ENCODE measurements at places on chromosomes 2 and 18. TPM values are rescaled to one million over a fixed set of nuclear protein-coding genes. Genes with fewer than 3 reads are reported as not detected.
A peak's percentile ranks its signal among the peaks of the same experiment; 100 is the strongest.

DNA sequence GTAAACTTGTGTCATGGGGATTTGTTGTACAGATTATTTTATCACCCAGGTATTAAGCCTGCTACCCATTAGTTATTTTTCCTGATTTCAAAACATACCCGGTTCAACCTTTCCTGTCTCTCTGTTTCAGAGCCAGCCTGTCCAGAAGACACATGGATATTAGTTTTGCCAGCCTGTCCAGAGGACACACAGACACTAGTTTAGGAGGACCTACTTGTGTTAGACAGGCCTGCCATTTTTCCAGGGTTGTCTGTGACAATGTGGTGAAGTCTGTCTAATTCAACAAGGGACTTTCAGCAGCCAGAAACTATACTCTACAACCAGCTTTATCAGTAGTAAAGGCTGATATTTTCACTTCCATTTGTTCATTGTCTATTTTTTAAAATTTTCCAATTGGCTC lies 56.1 kb upstream of the DCC start:
- DNase-seq = no peak
- H3K4me1 ChIP-seq = no peaks in the 10 kb centered on the region
- no peaks in the 10 kb centered on the region for H3K36me3 ChIP-seq
- no peak overlapping the region for H3K27ac ChIP-seq

GRCh38 chr2:233178994-233179847 lies 72.3 kb upstream of the ATG16L1 start:
- H3K4me3 ChIP-seq = no peak overlapping the region
- DNase-seq = no peak
- H3K36me3 ChIP-seq = peaks cover 38% of the 10 kb centered on the region
- H3K27ac ChIP-seq = peak overlapping the region; percentile 44
- H3K4me1 ChIP-seq = no peaks in the 10 kb centered on the region

GRCh38 chr2:96783388-96783787 lies 22.7 kb downstream of the CNNM4 start:
- DNase-seq = no peak
- H3K4me3 ChIP-seq = no peak overlapping the region
- no peak overlapping the region for H3K27ac ChIP-seq

DNA sequence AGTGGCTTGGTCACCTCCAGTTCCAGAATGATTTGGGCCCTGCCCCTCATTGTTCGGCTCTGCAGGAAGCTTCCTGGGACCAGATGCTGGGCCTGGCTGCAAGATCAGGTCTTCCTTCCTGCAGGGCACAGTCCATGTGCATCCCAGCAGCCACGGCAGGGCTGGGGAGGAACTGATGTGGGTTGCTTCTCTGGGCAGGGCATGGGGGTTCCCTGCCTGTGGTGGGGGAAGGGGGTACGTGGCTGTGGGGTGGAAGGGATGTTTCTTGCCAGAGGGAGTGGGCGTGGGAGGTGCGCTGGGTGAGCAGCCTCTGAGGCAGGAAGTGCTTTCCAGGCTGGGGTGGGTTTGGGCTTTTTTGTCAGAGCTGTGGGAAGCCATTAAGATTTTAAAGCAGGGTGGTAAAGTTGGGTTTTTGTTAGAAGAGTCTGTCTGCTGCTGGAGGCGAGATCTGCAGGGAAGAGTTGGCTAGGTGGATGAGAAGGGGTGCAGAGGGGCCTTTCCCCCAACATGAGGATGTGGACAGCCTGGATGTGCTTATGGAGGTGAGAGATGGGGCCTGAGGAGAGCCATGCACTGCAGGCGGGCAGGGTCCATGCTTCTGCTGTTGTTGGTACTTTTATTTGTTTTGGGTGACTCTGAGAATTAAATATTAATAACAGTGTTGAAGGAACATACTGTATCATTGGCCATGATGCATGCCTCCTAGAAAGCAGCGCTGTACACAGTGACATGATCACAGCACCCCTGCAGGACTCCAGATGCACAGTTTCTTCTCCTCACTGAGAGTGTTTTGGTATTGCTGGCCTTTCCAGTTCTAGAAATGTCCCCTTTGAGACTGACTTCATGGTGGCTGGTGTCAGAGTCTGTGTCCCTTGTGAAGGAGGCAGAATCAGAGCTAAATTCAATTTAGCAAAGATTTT lies 45.3 kb downstream of the DGKD start:
- peak overlapping the region; percentile 10 for H3K4me3 ChIP-seq
- peaks cover 60% of the 10 kb centered on the region for H3K4me1 ChIP-seq
- H3K27me3 ChIP-seq = no peaks in the 10 kb centered on the region
- H3K27ac ChIP-seq = peak overlapping the region; percentile 81

- H3K27me3 ChIP-seq = no peaks in the 10 kb centered on the region
- H3K4me1 ChIP-seq = no peaks in the 10 kb centered on the region
- no peak for DNase-seq
- H3K4me3 ChIP-seq = no peak overlapping the region
- no peaks in the 10 kb centered on the region for H3K36me3 ChIP-seq
Measured at GRCh38 chr2:52881606-52882005, 886.0 kb upstream of the CHAC2 start.

DNA sequence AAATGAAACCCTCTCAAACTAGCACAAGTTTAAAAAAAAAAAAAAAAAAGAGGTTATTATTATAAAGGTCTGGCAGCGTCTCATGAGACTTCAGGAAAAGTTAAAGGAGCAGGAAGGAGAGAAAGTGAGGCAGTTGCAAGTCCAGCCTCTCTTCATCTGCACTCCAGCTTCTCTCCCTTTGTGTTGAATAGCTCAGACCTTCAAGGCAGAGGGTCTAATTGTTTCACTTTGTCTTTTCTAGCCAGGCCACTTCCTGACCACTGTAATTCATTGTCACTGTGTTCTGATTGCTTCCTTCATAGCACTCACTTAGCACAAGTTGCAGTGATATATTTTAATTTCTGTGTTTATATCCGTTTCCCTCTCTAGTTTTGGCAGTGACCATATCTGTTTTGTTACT lies 99.9 kb downstream of the SPATS2L start:
- no peaks in the 10 kb centered on the region for H3K27me3 ChIP-seq
- H3K27ac ChIP-seq = peak overlapping the region; percentile 40
- no peak for DNase-seq
- peaks cover 27% of the 10 kb centered on the region for H3K4me1 ChIP-seq

CEP76 gene
- 12.5 TPM for total RNA-seq

MC4R gene
- total RNA-seq = not detected

TXNDC9 gene
- total RNA-seq = 19.4 TPM

DNA sequence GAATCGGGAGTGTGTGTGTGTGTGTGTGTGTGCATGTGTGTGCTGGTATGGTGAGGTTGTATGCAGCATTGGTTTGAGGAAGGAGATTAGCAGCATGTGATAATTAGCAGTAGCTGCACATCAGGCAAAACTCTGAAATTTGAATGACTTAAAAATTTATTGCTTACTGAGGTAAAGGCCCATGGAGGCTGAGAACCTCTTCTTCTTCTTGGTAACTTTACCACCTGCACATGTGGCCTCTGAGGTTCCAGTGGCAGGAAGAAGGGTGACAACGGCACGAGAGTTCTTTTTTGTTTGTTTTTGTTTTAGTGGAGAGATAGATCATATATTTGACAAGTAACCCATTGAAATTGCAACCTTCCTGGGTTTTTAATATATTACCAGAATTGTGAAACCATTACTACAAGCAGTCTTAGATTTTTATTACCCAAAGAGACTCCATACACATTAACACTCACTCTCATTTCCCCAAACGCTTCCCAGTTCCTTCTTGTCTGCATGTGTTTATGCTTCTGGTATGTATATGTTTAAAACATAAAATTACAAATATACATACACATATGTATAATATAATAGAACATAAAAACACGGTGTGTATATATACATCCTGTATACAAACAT lies 292.1 kb downstream of the PTGR3 start:
- no peak for DNase-seq
- H3K36me3 ChIP-seq = peaks cover 8% of the 10 kb centered on the region
- H3K27ac ChIP-seq = no peak overlapping the region

DNA sequence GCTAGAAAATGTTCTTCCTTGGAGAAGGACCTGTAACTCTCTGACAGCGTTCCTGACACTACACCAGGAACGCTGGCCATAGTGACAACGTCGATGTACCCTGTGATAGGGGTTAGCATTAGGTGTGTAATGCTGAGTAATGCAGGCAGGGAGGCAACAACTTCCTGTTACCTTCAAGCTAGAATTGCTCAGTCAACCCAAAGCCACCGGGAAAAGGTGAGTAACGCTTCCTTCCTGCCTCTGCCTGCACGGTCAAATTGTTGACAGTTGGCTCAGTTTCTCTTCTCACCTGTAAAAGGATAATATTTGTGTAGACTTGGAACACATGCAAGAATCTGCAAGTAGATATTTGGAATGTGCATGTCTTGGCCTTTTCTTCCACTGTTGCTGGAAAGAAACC lies 12.7 kb downstream of the FAM110C start:
- H3K36me3 ChIP-seq = no peaks in the 10 kb centered on the region
- DNase-seq = peak; percentile 74
- H3K27ac ChIP-seq = peak overlapping the region; percentile 56
- no peak overlapping the region for H3K4me3 ChIP-seq
- peaks cover 32% of the 10 kb centered on the region for H3K4me1 ChIP-seq
- no peaks in the 10 kb centered on the region for H3K27me3 ChIP-seq

DNA sequence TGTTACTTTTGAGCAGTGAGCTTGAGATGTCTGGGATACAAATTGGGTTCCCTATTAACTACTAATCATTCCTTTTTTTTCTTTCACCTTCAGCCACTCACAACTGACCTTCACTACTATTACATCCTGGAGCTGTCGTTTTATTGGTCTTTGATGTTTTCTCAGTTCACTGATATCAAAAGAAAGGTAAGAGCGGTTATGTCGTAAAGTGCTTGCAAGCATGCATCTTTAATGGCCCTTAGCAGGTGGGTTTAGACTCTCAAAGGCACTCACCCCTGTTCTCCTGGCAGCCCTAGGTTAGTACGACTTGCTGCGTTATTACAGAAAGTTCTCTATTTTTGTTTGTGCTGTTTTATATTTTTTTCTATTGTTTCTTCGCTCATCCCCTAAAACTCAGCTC lies 107.6 kb upstream of the NOSTRIN start:
- no peak overlapping the region for H3K27ac ChIP-seq
- no peak overlapping the region for H3K4me3 ChIP-seq
- peaks cover 41% of the 10 kb centered on the region for H3K36me3 ChIP-seq

DNA sequence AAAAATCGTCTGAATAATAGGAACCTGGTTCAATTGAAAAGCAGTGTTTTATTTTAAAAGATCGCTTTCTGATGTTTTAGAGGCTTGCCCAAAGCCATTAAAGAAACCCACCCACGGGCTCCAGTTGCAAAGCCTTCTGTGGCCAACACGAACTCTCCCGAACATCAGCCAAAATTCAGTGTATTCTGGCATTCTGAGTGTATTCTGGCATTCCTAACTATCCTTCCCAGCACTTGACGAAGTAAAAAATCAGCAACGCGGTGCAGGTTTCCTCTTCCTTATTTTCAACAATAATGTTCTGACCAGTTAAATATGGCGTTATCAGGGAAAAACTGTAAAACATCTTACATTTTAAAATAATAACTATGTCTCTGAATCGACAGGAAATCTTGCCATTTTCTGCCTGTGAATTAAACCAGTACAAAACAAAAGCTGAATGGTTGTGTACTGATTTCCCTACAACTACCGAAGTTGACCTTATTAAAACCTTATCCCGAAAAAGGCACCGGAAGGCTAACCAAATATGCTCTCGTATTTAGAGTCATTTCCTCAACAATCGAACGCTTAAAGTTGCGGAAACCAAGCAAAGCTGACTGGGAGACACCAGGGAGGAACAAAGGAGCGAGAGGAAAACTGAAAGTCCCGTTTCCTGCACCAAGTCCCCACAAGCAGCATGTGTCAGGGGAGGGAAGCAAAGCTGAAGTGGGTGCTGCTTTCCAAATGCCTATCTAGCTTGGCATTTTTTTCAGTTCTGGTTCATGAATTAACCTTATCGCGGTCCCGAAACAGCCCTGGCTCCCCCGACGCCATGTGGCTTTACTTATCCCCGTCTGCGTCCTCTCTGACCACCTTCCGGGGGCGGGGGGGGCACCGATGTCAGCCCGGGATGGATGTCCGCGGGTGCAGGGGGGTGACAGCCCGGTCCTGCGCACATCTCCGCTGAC lies 44.3 kb downstream of the ZNF516 start:
- H3K27me3 ChIP-seq = peaks cover 7% of the 10 kb centered on the region
- peak; percentile 39 for DNase-seq
- peak overlapping the region; percentile 74 for H3K4me3 ChIP-seq
- H3K4me1 ChIP-seq = peaks cover 41% of the 10 kb centered on the region
- H3K36me3 ChIP-seq = no peaks in the 10 kb centered on the region

DNA sequence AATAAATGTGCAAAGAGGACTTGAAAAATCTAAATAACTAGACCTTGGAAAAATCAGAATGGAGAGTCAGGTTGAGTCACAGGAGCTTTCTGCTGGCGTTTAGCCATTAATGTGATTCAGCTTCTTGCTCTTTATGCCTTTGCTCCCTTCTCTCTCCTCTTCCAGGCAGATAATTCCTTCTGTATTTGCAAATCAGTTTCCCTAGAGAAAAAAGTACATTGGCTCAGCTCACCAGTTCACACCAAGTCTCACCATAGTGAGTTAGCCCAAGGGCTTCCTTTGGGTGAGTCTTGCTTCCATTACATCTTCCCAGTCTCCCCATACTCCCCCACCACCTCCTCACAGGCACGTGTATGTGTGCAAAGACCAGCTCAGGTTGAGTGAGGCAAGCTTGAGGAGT lies 73.6 kb downstream of the CYBRD1 start:
- peaks cover 6% of the 10 kb centered on the region for H3K27me3 ChIP-seq
- no peak overlapping the region for H3K27ac ChIP-seq
- no peaks in the 10 kb centered on the region for H3K36me3 ChIP-seq
- no peak overlapping the region for H3K4me3 ChIP-seq
- no peak for DNase-seq

GRCh38 chr2:43102366-43103092 lies 123.9 kb downstream of the ZFP36L2 start:
- no peak overlapping the region for H3K27ac ChIP-seq
- H3K36me3 ChIP-seq = no peaks in the 10 kb centered on the region
- H3K27me3 ChIP-seq = no peaks in the 10 kb centered on the region
- DNase-seq = no peak

Measured in activated CD4-positive, alpha-beta T cell treated with anti-CD3 and anti-CD28 coated beads for 36 hours (primary cell).